ENCODE measurements at places on chromosomes 13 and 19. TPM values are rescaled to one million over a fixed set of nuclear protein-coding genes. Genes with fewer than 3 reads are reported as not detected.

DNA sequence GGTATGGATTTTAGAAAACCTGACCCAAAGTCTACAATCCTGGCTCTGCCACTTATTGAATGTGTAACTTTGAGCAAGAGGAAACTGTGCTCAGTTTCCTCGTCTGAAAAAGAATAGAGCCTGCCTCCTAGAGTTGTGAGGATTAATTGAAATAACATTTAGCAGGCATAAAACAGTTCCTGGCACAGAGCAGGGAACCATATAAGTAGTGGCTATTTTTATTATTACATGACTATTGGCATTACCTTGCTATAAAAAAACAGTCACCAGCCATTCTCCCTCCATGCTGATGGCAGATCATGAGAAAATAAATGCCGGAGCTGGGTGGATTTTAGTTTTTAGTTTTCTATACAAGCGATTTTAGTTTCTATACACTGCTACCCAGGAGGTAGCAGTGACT, 5.8 kb downstream of the DOCK9 start:
- H3K27ac ChIP-seq: peak overlapping the region; percentile 65
- H3K4me3 ChIP-seq: no peak overlapping the region
- no peak for DNase-seq
- no peaks in the 10 kb centered on the region for H3K36me3 ChIP-seq
- no peaks in the 10 kb centered on the region for H3K27me3 ChIP-seq
- peaks cover 59% of the 10 kb centered on the region for H3K4me1 ChIP-seq

DNA sequence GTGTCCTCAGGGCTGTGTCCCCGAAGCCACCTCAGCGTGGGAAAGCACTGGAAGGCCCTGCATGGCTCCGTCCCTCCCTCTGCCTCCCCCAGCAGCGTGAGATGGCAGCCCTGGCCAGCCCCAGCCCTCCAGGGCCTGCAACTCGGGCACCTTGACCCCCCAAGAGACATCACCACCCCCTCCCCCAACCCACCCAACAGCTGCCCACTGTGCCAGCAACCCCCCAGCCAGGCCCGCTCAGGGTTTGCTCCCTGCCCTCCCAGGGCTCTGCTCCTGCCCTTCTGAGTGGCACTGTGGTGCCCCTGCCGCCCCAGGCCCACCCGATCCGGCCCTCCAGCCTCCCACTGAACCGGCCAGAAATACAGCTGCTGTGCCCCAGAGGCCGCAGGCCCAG, 1.5 kb upstream of the ASPDH start:
- no peaks in the 10 kb centered on the region for H3K27me3 ChIP-seq
- DNase-seq: no peak
- H3K36me3 ChIP-seq: no peaks in the 10 kb centered on the region
- H3K4me3 ChIP-seq: no peak overlapping the region
- H3K4me1 ChIP-seq: no peaks in the 10 kb centered on the region
- no peak overlapping the region for H3K27ac ChIP-seq

Gene ZNF98
- total RNA-seq: 0.24 TPM

Gene B3GNT3
- not detected for total RNA-seq

GRCh38 chr13:50203256-50203941, 188.2 kb downstream of the KCNRG start:
- H3K27me3 ChIP-seq: no peaks in the 10 kb centered on the region
- no peak overlapping the region for H3K4me3 ChIP-seq
- H3K4me1 ChIP-seq: peaks cover 12% of the 10 kb centered on the region

Gene DAND5
- 2.9 TPM for total RNA-seq

DNA sequence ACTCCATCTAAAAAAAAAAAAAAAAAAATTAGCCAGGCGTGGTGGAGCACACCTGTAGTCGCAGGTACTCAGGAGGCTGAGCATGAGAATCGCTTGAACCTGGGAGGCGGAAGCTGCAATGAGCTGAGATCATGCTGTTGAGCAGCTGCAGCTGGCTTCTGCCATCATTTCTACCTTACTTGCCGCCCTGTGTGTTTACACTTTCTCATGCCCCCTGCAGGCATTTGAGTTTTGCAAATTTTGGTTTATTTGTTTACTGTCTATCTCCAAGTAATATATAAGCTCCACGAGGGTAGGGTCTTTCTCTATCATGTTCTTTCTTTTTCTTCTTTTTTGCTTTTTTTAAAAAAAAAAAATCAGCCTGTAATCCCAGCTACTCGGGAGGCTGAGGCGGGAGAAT, 18.0 kb downstream of the CACNG6 start:
- DNase-seq: no peak
- H3K27me3 ChIP-seq: no peaks in the 10 kb centered on the region
- H3K4me3 ChIP-seq: no peak overlapping the region

DNA sequence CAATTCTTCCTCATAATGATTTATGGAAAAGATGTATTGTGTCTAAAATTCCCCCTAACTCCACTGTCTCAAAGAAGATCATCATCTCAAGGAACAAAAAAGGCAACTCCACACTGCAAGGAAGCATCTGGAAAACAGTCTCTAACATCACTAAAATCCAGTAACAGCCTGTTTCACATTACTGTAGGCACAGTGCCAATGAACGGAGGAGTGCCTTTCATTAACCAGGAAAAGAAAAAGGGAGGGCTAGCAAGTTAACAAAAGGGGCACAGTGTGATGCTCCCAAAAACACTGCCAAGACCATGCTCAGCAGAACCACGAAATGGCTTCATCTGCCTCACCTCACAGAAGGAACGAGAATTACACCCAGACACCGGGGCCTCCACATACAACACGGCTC, 8.5 kb downstream of the TMTC4 start:
- no peaks in the 10 kb centered on the region for H3K4me1 ChIP-seq
- no peaks in the 10 kb centered on the region for H3K27me3 ChIP-seq
- no peak overlapping the region for H3K4me3 ChIP-seq
- no peak overlapping the region for H3K27ac ChIP-seq
- DNase-seq: no peak
